ENCODE measurements at places on chromosomes 16 and 17.
A peak's percentile ranks its signal among the peaks of the same experiment; 100 is the strongest.

DNA sequence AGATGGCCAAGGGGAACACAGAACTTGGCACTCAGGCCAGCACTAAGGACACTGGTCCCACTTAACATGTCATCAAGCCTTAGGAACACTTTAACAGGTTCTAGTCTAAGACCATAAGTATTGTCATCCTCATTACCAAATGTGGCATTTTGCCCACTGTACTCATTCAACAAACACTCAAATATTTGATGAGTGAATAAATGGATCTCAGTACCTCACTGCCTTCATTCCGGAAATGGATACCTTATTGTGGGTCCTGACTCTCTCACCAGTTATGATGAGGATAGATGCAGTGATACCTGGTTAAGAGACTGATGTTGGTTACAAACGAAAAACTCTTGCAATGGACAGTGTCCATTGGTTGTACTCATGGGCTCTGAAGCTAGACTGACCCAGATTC is 455.2 kb upstream of the DYNLRB2 start:
- no peak for DNase-seq

- DNase-seq = no peak
Observed at GRCh38 chr17:50914505-50915063, 48.4 kb upstream of the TOB1 start.

DNA sequence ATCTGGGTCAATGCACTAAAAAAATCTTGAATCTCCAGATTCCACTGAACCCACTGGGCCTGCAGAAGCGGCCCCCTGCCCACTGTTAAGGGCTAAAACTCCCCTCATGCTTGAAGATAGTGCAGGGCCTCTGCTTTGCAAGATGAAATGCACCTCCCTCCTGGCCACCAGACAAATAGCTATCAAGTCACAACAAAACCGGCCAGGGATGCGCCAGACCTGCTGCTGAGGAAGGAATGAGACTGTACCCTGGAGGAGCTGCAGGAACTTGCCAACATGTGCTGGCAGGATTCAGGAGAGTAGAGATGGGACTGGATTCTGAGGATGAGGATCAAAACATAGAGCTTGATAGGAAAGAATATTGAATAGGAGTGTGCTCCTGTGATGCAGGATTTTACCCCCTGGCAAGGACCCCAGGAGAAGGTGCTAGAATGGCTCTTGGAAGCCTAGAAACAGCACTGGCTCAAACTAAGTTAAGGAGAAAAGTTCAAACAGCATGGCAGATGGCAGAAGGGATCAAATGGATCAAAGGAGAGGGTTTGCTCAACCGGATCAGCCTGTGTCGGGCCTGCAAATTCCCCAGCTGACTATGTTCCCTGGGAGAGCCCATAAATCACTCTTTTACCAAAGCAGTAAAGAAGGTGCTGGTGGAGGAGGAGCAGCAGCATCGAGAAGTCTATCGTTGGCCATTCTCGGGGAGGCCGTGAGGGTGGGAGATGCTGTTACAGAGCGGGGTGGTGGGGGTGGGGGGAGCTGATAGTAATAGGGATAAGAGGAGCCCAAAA is 27.2 kb upstream of the XYLT2 start:
- DNase-seq = no peak

DNA sequence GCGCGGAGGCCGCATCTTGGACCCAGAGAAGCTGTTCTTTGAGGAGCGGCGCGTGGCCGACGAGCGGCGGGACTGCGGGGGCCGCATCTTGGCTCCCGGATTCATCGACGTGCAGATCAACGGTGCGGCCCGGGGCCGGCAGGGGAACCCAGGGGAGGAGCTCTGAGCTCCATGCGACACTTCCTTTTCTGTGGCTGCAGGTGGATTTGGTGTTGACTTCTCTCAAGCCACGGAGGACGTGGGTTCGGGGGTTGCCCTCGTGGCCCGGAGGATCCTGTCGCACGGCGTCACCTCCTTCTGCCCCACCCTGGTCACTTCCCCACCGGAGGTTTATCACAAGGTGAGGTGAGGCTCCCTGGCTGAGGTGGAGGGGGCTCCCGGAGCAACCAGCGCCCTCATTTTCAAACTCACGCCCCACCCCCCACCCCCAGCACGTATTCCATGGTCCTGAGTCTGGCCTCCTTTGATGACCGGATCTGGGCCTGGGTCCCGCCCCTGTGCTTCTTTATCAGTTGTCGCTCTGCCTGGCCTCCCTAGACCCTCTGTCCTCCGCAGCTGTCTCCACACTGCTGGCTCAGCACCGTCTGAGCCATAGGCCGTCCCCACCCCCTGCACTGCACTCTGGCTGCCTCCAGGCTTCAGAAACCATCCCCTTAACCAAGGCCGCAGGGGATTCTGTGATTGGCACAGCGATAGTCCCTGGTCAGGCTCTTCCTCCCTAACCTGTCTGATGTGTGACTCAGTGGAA is 787 bp downstream of the AMDHD2 start:
- peak; percentile 68 for DNase-seq

DNA sequence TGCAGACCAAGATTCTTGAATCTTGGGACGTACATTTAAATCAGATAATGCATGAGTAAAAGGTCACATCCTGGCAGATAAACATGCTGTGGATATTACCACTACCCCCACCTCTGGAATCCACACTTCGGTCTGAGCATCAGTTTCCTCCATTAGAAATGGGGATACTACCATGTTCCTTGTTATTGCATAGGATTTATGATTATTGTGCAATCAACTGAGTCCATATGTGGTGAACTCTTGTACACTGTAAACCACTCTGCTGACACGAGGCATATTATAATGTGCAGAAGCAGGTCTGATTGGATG is 108.7 kb downstream of the VAT1L start:
- DNase-seq = no peak

GRCh38 chr16:57128771-57129389 is 36.5 kb downstream of the CPNE2 start:
- DNase-seq = no peak

GRCh38 chr17:44217738-44218343 is 1.6 kb downstream of the UBTF start:
- DNase-seq = no peak

- no peak for DNase-seq
Observed at GRCh38 chr17:75783803-75784472, 668 bp upstream of the UNK start.

GRCh38 chr17:8785547-8786413 is 13.4 kb downstream of the MFSD6L start:
- DNase-seq = peak; percentile 88

DNA sequence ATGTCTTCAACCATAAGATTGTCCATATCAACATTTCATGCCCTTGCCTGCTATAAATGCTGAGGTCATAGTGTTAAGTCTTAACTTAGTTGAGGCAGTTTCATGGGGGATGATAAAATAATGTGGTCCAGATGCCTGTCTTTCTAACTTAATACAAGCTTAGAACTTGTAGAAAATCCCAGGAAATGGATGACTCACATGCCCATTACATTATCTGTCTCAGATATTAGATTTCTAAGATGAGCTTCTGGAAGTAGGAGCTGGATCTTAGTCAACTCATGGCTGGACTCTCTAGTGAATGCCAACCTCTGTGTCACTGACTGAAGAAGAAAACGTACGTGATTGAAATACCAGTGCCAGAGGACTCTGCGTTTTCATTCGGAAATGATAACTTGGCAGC is 797.5 kb upstream of the EEF2KMT start:
- no peak for DNase-seq

- no peak for DNase-seq
Observed at GRCh38 chr17:30191072-30191471, 44.4 kb downstream of the SLC6A4 start.

- DNase-seq = no peak
Observed at GRCh38 chr17:16477255-16477654, 14.7 kb downstream of the LRRC75A start.

- DNase-seq = peak; percentile 69
Observed at GRCh38 chr17:28033972-28034714, 8.3 kb upstream of the NLK start.

DNA sequence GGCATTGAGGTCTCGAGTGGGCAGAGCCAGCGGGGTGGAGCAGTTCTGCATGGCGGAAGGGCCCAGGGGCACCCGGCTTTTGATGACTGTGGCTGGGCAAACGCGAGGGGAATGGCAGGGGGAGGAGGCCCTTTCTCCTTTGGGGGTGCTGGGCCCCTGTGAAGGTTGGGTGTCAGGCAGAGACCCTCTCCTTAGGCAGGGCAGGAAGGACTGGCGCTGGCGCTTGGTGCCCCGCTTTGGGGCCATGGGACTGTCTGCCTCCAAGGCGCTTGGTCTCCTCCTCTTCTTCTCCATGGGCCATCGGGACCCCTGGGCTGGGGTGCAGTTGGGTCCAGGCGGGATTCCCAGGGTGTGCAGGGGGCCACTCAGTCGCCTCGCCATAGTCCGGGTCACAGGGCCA is 12.8 kb upstream of the GFAP start:
- DNase-seq = no peak

DNA sequence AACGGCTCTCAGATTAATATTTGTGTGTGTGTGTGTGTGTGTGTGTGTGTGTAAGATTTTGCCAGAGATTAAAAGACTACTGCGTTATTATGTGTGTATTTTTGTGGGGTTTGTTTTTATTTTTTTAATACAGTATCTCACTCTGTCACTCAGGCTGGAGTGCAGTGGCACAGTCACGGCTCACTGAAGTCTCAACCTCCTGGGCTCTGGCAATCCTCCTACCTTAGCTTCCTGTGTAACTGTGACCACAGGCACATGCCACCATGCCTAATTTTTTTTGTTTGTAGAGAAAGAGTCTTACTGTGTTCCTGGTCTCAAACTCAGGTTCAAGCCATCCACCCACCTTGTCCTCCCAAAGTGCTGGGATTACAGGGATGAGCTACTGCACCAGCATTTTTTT is 87.2 kb downstream of the CYB561 start:
- no peak for DNase-seq

DNA sequence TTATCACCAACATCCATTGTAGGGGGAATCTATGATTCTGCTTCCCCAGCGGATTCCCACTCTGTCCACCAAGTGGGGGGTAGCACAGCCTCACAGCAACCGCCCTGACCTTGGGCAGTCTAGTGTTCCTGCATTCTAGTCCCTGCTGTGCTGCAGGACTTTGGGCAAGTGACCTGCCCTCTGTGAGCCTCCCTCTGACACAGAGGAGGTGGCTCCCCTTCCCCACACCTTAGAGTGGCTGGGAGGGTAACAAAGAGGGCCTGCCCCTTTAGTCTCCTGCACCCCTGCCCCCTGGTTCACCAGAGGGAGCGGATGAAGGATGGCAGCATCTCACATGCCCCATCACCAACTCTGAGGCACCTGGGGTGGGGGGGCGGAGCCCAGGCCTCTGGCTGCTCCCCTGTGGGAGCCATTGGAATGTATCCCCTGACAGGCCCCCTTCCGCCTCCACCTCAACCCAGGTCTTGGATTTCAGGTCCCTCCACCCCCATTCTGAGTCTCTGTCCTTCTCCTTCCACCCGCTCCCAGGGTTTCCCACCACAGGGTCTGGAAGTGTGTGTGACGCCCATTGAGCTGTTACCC is 10.1 kb downstream of the GAS2L2 start:
- DNase-seq = no peak

- DNase-seq = no peak
Observed at GRCh38 chr16:83978401-83978904, 10.4 kb downstream of the NECAB2 start.

GRCh38 chr16:81471882-81472281 is 27.3 kb downstream of the CMIP start:
- DNase-seq = no peak

GRCh38 chr17:79843816-79844800 is 4.9 kb upstream of the CBX4 start:
- peak; percentile 38 for DNase-seq

GRCh38 chr16:86928523-86929011 is 350.2 kb downstream of the FOXL1 start:
- DNase-seq = no peak
